ENCODE measurements at places on chromosomes 1 and 21.

DNA sequence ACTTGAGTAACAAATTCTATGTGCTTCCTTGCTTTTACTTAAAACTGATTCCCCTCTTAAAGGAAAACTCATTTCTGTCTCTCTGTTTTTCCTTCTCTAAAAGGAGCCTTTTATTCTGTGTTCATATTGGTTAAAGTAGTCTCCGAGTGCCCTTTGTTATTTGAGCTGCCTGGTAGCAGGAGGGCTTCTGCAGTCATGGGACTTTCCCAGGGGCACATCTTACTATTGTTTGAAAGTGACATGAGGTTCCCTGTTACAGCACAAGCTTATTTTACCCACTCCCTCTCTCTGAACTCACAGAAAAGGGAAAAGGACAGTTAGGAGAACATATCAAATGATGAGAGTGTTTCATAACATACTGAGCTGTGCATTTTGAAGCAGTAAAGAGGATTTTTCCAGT, 58.1 kb upstream of the ANGPTL1 start:
- DNase-seq: no peak

DNA sequence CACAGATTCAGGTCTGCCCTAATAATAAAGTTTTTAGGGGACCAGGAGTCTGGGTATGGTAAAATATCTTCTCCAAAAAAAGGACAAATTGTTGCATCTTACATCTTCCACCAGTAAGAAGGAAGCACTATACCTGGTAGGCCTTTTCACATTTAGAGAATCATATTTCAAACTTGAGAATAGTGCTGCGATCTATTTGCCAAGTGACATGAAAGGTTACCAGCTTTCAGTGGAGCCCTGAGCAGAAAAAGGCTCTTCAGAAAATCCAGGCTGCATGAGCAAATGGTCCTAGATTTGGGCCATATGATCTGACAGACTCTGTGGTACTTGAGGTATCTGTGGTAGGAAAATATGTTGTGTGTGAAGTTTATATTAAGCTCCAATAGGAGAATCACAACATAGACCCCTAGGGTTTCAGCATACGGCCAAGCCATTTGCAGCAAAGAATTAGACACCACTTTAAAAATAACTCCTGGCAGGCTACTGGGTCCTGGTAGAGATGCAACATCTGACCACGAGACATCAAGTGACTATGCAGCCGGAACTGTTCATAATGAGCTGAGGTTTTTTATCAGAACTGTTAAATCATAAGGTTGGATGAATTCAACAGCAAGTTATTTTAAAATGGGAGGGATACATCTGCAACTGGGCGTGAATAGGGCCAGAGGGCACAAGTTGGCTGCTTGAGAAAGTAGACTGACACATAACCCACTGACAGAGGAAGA, 38.6 kb upstream of the CCDC190 start:
- no peak for DNase-seq

DNA sequence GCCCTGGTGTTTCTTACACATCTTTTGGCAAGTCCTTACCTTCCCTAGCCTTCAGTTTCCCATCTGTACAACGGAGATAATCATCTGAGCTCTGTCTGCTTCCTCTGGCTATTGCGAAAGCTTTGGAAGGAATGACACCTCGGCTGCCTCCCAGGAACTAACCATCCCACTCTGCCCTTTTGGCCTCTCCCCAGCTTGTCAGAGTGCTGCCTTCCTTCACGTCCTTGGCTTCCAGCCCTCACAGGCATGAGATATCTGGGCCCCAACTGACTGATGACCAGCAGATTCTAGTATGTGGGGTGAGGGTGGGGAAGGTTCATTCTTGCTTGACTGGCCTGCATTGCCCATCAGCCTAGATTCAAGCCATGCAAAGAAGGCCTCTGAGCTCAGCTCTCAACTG, 253.1 kb upstream of the FGGY start:
- DNase-seq: no peak

GRCh38 chr1:184622136-184622823, 132.4 kb downstream of the EDEM3 start:
- no peak for DNase-seq

DNA sequence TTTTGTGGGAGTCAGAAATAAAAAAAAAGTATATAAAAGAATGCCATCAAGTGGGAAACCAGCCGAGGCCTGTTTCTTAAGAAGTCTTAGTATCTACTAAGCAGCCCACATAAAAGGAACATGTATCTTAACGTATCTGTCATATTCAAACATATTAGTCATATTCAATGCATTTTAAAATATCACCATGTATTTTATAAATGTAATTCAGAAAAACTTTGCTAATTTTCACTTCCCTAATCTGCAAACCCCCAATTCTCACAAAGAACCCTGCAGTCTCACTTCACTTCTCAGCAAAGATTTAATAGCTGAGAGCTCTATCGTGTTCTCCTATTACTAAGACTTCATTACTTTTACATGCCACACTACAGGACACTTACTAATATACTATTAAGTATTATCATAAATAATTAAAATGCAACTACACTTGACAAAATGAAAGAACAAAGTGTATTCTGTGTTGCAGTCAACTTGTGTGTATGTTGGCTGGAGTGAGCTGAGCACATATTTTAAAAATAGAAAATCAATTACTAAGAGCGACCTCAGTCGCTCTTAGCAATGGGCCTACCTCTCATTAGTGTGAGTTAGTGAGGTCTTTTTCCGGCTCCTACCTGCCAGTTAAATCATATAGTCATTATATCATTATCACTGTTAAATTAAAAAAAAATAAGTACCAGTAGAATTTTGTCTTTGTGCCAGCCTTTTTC, 484.3 kb downstream of the LMO4 start:
- no peak for DNase-seq

GRCh38 chr1:211895126-211895759, 64.7 kb upstream of the LPGAT1 start:
- no peak for DNase-seq

GRCh38 chr21:38797470-38797869, 8.3 kb upstream of the ETS2 start:
- no peak for DNase-seq

DNA sequence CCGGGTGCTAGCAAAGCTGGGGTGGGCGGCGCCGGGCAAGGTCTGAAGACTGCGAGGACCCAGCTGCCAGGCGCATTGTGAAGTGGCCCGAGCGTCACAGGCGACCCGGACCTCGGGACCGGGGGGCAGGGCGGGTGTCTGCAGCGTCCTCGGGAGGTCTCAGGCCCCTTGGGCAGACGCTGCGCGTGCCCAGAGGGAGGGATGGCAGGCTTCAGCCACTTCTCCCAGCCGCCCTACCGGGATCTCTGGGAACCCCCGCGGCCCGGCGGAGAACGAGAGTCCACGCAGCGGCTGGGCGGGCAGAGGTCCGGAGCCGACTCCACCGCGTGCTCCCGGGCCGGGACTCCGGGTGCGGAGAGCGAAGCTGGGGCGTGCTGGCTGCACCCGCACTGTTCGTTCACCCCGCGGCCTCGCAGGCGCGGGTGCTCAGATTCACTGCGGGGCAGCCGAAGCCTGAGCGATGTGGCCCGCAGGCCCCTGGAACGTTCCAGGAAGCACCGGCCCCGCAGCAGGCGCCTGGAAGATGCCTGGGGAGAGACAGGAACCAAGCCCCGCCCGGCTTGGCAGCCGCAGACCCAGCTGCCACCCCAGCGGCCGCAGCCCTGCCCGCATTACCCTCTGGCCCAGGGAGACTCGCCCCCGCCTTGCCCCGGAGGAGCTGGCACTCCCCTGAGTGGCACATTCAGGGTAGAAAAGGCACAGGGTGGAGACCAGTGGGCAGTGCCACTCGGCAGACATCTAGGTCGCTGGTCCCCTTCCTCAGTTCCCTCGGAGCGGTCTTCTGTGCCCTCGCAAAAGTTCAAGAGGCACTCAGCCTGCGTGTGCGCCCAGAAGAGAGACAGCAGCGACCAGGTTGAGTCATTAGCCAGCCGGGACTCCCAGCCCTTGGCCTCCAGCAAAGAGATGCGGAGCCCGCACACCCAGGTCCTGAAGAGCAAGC, at the start of gene CCDC185:
CCDC185 (plus strand) TSS at position 141 of the 940 bp plus-strand sequence; CDS start at position 202, 61 bp downstream.
- no peak for DNase-seq

DNA sequence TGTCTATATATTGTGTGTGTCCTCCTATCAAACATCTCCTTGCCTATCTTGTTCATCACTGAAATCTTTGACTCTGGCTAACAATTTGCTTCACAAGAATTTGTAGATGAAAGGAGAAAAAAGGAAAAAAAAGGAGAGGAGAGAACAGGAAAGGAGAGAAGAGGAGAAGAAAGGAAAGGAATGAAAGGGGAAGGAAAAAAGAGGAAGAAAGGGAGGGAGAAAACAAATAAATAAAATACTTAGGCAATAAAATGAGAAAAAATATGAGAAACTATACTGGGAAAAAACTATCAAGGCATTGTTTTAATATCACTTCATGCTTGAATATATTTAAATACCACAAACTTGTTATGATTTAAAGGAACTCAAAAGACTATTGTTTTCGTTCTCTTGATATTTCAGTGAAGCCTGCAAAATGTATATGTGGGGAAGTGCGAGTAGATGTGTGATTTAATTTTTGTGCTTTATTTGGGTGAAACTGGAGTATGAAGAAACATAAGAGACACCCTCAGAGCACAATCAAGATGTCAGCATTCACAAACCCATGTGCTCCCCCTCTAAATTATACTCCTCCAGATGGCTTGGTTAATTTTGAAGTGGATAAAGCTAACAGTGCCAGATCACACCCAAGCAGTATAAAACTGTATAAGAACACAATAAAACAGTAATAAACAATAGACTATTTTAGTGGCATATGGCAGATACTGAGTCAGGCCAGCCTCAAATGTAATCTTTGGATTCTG, 205.7 kb upstream of the SAMSN1 start:
- DNase-seq: no peak

GRCh38 chr1:228273720-228274451, 66.0 kb downstream of the OBSCN start:
- DNase-seq: no peak

- no peak for DNase-seq
Measured at GRCh38 chr1:243507001-243507671, 251.3 kb downstream of the SDCCAG8 start.

DNA sequence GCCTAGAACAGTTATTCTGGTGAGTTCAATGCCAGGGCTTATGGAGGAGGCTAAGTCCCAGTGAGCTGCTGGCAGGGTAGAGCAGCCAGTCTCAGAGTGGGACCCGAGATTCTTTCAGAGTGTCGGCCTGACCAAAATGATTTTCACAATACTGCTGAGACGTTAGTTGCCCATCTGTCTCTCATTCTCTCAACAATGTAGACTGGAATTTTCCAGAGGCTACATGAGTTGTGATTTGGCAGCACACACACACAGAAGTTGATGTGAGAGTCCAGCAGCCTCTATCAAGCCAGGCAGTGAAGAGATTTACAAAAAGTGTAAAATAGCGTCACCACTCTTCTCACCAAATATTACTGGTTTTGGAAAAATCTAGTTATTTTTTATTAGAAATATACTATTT, 21.7 kb downstream of the CACNA1S start:
- DNase-seq: no peak

DNA sequence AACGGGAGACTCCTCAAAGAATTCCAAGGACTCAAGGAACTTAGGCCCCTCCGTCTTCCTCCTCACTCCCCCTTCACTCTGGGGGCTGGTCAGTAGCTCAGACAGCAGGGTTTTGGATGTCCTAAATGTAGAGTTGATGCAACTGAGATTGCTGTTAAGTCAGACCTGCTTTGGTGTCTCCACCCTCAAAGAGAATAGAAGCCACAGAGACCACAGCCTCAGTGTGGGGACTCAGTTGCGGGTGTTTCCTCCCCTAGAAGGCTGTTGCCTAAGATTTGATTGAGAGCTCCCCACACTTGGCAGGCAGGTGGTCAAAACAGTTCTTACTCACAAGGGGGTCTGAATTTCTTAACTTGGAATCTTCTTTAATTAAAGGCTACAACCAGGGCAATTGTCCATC, 7.6 kb downstream of the MAN1C1 start:
- DNase-seq: no peak

GRCh38 chr1:185315445-185316071, 1.5 kb downstream of the IVNS1ABP start:
- no peak for DNase-seq

DNA sequence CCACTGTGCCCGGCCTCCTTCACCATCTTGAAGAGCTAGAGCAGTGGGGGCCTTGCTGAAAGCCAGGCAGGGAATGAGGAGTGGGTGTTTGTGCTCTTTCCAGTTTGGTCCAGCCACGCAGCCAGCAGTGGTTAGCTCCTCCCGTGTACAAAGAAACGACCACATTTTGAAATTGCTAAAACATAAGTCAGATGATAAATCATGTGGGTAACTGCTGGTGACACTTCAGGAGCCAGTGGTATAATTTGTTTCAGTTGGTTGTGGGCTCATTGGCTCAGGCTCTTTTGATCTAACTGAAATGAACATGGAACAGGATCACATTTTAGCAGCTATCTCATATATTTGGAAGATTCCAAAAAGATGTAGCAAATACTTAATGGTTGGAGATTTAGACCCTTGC, 87.6 kb downstream of the MTR start:
- no peak for DNase-seq

DNA sequence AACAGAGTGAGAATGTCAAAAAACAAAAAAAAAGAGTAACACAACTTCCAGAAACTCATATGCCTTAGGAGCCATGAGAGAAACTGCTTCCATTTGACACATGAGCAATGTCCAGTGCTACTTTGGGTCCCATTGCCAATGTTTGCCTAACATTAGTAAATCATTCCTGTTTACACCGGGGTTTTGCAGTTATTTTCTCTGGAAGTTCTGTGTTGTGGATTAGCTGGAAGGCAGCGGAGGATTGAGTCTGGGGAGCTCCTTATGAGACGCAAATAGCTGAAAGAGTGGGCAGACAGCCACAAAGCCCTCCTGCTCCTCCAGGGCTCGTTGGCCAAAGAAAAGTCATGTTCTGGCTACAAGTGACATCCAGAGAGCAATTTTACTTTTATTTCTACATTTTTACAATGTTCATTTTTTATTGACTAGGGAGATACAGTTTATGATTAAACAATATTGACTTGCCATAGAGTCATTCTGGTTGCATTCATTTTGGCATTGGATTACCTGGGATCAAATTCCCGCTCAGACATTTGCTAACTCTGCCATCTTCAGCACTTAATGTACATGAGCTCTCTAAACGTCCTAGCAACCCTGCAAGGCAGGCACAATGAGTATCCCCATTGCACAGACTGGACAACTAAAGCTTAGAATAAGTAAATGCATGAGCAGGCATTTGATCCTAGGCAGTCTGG, 66.4 kb upstream of the GALNT2 start:
- DNase-seq: no peak

GRCh38 chr1:103074224-103074623, 34.1 kb downstream of the COL11A1 start:
- DNase-seq: no peak

DNA sequence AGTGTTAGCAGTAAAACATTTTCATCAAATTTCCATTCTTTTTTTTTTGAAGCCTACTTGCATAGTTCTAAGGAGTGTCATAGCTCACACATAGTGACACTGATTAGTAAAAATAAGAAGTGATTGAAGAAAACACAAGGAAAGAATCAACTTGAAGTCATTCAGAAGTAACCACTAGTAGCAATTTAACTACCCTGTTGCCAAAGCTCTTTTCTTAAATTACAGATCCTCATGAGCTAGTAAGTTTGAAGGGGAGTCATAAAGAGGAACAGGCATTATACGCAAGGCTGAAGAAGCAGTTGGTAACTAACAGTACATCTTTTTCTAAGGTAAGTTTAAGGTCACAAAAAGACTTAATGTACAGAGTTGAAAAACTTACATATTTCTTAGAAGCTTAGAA, 332.2 kb downstream of the CHRM3 start:
- DNase-seq: no peak
